ENCODE measurements at places on chromosomes 4 and X. TPM values are rescaled to one million over a fixed set of nuclear protein-coding genes. Genes with fewer than 3 reads are reported as not detected.

- no peak for DNase-seq
Measured at GRCh38 chr4:38306482-38307071, 346.4 kb downstream of the PTTG2 start.

GRCh38 chr4:124803641-124804040 lies 91.1 kb upstream of the ANKRD50 start:
- DNase-seq = no peak

GRCh38 chrX:1215123-1215823 lies 2.8 kb upstream of the CRLF2 start:
- DNase-seq = no peak

DNA sequence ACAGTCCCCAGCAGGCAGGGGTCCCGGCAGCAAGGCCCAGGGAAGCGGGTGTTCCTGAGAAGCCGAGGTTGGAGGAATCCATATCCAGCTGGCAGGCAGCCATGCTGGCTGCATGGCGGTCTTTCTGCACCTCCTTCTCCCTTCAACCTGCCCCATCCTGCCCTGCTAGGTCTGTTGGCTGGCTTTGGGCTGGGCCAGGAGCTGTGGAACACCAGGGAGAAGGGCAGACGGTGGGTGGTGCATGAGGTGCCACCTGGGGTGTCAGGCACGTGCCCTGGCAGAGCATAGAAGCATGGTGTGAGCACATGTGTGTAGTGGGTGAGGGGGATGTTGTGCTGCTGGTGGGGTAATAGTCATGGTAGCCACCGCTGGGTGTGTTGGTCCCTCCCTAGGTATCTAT lies 150.1 kb downstream of the PJA1 start:
- no peak for DNase-seq

- no peak for DNase-seq
Measured at GRCh38 chr4:19227701-19228100, 1024.0 kb upstream of the SLIT2 start.

GRCh38 chrX:1093121-1093520 lies 119.3 kb downstream of the CRLF2 start:
- no peak for DNase-seq

ZFP42 gene
- not detected for polyA plus RNA-seq

- DNase-seq = no peak
Measured at GRCh38 chrX:151920530-151920929, 7.8 kb downstream of the MAGEA4 start.

DNA sequence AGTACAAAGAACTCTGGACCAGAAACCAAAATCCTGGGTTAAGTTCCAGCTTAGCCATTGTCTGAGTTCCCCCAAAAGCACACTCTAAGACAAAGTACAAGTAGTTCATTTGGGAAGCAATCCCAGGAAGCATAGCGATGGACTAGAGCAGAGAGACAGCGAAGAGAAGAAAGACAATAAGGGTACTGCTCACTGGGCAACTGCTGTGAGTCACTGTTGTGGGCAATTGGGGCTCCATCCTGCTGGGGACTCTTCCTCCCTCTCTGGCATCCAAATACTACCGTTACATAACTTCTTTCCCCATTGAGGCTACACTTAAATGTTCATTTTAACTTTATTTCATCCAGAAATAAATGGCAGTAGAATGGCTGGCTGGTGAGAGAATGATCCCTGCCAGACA lies 14.1 kb downstream of the SRPX start:
- no peak for DNase-seq

AKAP14 gene
- polyA plus RNA-seq = not detected

SPANXC gene
- not detected for polyA plus RNA-seq

NAA11 gene
- not detected for polyA plus RNA-seq

UGT2A1 gene
- 0.33 TPM for polyA plus RNA-seq

DNA sequence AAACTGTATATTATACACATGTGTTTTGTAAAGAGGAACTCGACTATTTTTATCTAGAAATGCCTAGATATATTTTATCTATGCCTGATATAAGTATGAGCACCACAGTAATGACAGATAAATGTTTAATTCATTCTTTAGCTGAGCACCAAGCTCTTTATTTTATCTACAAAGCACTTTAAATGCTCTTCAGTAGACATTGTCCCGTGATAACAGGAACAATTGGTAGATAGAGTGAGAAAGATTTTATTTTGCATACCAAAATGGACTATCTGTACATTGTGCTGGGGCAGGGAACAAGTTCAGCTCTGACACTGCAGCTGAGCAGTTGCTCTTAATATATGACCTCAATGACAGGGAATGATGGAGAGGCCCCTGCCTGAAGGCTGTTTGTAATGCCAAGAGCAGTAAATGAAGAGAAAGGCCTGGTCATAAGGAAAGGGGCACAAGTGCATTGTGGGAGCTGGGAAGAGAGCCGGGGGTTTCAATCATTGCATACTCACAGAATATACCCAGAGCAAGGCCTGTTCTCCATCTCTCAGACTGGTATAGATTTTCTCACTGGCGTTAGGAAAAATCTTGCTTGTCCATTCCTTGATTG lies 57.3 kb downstream of the SEPTIN11 start:
- DNase-seq = no peak

DNA sequence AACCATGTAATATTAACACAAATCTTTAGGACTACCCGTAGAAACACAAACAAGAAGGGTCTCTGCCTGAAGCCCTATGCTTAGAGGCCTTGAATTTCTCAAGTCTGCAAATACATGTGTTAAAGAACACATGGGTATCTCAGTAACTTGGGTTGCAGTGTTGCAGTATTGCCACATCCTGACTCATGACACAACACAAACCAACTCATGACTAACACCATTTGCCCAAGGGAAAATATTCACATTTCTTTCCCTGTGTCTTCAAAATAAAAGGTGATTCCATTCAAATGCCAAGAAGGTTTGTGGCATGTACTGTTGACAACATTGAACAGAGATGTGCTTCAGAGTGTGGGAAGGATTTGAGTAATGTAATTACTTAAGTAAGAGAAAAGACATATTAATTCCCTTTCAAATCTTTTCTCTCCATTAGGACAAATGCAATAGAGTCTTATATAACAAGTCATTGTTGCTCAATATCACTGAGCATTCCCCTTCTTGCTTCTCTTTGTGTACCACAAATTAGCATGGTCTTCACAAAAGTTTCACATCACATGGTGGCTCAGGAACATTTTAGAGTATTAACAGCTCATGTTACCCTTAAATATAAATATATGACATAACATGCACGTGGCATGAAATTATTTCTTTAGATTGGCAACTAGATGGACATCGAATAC lies 487.1 kb downstream of the STPG2 start:
- DNase-seq = no peak

DNA sequence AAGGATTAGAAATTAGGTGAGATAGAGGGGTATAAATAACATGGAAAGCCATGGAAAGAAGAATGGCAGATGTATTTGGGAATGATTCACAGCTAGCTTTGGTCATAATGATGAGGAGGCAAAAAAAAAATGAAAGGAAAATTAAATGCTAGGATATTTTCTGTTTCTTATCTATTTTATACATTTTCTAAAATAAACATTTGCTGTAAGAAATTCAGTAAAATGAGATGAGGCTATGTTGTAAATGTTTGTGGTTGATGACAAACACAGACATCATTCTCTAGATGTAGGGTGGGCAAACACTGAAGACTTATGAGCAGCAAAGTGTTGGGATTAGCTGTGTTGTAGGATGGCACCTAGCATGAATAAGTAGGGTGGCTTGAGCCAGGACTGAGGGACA lies 407.1 kb downstream of the IL15 start:
- no peak for DNase-seq

GRCh38 chr4:175469514-175469913 lies 342.6 kb downstream of the GPM6A start:
- no peak for DNase-seq

- no peak for DNase-seq
Measured at GRCh38 chr4:43778187-43778915, 670.3 kb downstream of the KCTD8 start.

DNA sequence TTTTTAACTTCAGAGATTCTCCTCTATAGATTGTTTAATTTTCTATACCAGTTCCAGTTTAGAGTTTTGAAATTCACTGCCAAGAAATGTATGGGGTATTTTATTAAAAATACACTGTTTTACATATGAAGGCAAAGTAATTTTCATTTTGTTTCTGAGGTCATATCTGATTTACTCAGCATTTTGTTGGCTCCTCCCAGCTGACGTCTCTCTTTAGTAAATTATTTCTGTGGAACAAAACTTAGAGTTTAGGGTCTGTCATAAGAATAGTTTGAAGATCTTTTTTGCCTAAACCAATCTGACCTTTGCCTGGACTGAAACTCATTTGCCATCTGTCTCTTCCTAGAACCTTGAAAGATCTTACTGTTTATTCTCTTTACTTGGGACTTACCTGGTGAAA lies 16.9 kb downstream of the FNIP2 start:
- DNase-seq = no peak

TCEANC gene
- 0.73 TPM for polyA plus RNA-seq

GRCh38 chr4:20050768-20051167 lies 200.9 kb upstream of the SLIT2 start:
- no peak for DNase-seq

DNA sequence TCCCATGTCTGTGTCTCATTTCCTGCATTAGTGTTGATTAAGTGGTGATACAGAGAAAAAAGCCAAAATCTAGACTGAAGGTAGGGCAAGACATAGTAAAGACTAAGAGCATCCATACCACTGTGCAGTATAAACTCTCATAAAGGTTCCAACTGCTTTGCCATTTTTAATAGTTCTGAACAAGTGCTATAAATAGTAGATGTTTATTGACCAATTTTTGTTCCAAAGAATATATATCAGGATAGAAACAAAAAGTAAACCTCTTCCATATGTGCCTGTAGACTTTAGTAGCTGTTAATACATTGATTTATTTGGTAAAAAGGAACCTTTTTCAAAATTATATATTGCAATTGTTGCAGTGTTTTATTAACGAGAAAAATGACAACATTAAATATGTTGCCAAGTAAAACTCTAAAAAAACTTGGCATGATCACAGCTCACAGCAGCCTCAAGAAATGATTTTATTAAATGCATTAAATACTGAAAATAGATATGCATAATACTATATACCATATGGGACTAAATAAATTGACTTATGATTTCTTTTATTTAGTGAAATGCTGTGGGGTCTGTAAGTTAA lies 22.3 kb upstream of the AASDH start:
- DNase-seq = no peak

CSAG1 gene
- not detected for polyA plus RNA-seq

DNA sequence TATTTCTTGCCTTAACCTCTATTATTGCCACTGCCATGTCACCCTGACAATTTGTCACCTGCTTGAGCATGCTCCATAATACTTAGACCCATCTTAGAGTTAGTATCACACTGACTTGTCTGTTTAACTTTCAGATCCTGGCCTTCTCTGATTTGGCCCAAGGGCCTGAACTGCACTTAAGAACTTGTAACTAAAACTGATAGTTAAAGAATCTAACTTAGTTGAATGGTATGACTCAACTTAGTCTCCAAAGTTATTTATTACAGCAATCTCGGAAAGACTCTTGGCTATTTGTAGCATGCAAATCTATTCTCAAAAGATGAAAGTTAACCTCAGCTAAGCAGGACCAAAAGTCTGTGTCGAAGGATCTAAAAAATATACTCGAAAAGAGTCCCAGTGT lies 72.3 kb downstream of the IGSF1 start:
- no peak for DNase-seq

DNA sequence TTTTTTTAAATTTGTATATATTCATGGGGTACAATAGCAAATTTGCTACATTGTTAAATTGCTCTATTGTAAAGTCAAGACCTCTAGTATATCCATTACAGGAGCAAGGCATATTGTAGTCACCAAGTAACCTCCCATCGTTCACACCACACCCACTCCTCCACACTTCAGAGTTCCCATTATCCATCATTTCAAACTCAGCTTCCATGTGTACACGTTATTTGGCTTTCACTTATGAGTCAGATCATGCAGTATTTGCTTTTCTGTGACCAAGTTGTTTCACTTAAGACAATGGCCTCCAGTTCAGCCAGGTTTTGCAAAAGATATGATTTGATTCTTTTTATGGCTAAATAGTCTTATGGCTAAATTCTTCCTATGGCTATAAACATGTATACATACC lies 2614.2 kb downstream of the PCDH7 start:
- DNase-seq = no peak

DNA sequence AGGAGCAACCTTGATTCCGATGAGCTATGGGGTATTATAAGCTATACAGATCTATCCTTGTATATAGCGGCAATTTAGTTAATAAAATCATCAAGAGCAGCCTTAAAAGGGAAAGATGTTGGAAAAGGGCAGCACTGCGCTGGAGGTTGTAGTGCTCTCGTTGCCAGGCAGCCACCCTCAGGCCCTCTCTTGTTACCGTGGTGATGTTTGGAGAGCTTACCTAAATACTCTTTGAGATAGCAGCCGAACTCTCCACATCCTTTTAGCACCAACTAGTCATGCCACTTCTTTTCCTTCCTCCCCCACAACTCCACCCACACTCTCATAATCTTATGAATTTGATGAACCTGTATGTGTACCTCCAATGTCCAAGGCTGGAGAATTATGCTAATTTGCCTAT lies 3.8 kb upstream of the RADX start:
- DNase-seq = no peak

GRCh38 chr4:104879367-104879766 lies 267.3 kb upstream of the TET2 start:
- DNase-seq = no peak

NHS gene
- 0.03 TPM for polyA plus RNA-seq

MAGEA6 gene
- polyA plus RNA-seq = not detected

DNA sequence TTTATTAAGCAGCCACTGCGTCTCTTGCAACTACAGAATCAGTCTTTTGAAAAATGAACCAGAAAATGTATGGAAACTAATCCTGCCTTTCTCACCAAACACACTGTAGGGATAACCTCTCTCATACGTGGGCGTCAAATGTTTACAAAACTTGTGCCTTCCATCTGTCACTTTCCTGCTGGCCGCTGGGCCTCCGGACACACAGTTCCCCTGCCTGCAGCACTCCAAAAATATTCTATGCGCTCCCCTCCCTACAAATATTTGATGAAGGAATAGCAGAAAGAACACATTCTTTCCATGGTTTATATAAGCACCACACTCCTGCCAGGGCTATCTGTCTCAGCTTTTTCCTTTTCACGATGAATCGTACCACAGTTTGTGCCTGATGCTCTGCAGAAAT lies 14.9 kb upstream of the CYTL1 start:
- DNase-seq = no peak

DNA sequence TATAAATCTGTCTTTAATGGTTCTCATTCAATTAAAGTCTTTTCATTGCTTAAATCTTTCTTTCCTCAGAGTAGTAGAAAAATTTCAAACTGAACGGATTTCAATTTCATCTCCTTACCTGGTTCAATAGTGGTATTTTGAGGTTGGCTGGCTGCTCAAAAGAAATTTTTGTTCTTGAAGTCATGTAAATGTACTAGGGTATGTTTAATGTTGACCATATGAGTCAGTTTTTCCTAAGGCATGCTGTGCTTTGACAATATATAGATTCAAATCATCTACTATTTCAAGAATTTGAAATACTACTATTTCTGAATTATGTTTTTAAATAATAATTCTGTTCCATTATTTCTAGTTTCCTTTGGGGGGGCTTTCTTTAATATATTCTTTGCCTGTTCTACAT lies 105.5 kb downstream of the PACRGL start:
- no peak for DNase-seq

SPANXB1 gene
- polyA plus RNA-seq = not detected

PTCHD1 gene
- polyA plus RNA-seq = 0.02 TPM
